ENCODE measurements at places on chromosomes 3 and 15.

DNA sequence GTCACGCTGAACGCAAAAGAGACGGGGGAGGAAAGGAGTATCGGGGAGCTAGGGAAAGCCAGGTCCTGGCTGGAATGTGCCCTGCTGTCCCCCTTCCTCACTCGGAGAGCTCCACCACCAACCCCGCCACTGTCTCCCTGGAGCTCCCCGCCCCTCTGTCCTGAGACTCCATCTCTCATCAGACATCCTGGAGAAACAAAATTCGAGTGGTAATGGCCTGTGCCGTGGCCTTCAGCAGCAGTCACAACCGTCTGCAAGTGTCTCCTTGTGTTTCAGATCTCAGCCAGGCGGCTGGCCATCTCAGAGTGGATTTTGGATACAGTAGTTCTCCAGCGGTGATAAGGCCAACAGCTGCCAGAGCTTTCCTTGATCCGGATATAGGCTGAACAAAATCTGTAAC, 76.9 kb downstream of the OCA2 start:
- no peak for DNase-seq

DNA sequence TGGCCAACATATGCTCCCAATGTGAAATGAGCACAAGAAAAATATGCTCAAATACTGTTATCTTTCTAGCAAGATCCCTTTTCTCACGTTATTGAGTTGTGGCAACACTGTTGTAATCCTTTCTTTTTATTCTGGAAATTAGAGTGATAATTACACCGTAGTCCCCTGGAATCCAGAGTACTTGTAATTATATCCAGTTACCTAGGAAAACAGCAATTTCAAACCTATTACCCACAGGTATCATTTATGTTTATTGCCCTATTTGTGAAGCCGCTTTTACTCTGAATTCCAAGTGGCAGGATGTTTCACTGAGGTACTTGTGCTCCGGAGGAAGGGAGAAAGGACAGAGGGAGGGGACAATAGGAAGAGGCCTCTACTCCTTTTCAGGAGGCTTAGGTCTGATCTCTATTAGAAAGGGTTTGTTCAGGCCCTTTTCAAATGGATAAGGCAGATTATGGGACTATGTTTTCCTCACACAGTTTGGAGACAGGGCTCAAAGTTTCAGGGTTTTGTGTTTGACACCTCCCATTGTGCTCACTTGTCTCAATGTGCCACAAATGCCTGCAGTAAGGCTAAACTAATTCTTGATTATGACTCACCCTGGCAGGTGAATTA, 646.6 kb downstream of the TUSC7 start:
- DNase-seq, result no peak

GRCh38 chr15:100727291-100727851, 125.0 kb downstream of the ASB7 start:
- no peak for DNase-seq

- no peak for DNase-seq
These were observed 75.6 kb downstream of the ADAMTS17 start for GRCh38 chr15:100266166-100266565.

GRCh38 chr15:72233769-72234168, 2.8 kb upstream of the PKM start:
- DNase-seq, result no peak
